SW480 (cell line): ENCODE measurements at places on chromosomes 6 and 20.

- DNase-seq, result no peak
Measured at GRCh38 chr6:14673201-14673600, 555.6 kb downstream of the CD83 start.

- no peak for DNase-seq
Measured at GRCh38 chr20:3119044-3119443, 34.5 kb upstream of the AVP start.

- no peak for DNase-seq
Measured at GRCh38 chr6:30799210-30799609, 54.9 kb upstream of the IER3 start.

GRCh38 chr6:30752157-30752927 is 8.0 kb upstream of the IER3 start:
- peak; percentile 96 for DNase-seq

GRCh38 chr6:41872147-41872546 is 23.0 kb downstream of the USP49 start:
- DNase-seq, result no peak

DNA sequence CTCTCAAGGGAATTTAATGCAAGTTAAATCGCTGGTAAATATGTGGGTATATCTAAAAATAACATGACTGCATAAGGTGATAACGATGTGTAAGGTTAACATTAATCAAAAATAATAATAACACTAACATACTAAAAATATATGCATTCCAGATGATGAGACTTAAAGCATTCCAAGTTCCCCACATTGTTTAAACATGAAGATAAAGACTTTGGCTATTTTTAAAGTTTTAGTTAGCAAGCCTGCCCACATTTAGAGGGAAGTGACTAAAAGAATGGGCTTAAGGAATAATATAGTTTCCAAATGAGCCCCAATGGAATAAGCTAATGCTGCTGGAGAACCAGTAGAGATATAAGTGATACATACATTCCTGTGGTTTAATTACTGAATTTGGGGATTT is 941.3 kb downstream of the TBC1D32 start:
- no peak for DNase-seq

DNA sequence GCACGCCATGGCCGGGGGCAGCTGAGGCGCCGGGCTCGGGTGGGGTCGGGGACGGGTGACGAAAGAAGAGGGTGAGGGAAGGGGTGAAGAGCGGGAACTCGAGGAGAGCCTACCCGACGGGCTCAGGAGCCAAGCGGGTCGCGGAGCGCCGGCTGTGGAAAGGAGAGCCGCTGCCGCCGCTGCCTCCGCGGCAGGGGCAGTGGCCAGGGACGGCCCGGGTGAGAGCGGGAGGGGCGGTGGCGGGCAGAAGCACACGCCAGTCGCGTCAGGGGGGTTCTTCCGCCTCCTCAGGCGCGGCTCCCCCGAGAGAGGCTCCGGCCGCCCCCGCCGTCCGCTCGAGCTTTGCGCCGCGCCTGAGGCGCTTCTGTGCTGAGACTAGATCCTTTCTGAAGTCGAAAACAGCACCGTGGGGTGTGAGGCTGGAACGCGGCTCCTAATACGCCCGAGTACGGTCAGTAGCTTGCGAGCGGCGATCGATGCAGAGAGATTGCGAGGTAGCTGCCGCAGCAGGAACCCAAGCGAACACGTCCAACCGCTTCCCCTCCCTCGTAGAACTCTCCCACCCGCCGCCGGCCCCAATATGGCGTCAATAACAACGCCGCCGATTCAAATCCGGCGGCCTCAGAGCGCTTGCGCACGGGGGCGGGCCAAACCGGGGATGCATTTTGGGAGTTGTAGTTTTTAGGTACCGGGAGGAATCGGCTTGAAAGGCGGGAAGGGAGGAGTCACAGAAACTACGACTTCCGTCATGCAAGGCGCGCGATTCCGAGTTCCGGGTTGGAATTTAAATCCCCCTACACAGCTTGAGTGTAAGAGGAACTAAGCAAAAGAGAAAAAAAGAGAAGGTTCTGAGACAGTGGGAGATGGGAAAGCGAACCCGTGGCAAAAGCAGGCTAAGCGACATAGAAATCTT is at the start of gene AKIRIN2:
AKIRIN2 (minus strand) TSS at position 558 of the 913 bp plus-strand sequence; CDS start at position 9, 549 bp downstream.
- peak; percentile 98 for DNase-seq

- DNase-seq, result no peak
Measured at GRCh38 chr6:45554591-45554990, 176.9 kb upstream of the SUPT3H start.

DNA sequence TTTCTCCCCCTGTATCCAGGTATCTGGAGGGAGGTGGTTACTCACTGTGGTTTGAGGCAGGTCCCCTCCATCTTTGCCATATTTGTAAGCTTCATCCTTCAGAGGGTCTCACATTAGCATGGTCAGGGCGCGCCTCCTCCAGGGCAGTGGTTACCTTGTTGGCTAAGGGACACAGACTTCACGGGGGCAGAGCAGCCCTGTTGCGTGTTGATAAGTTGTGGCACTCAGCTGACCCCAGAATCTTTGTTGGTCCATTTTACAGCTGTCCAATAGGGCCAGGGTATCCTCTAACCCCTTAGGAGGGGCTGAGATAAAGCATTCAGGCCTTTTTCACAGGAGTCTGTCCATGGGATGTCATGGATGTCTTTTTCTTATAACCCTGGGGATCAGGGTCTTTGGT is 89.5 kb upstream of the RNF24 start:
- no peak for DNase-seq

- DNase-seq, result no peak
Measured at GRCh38 chr6:158013904-158014504, 32.3 kb downstream of the SYNJ2 start.

DNA sequence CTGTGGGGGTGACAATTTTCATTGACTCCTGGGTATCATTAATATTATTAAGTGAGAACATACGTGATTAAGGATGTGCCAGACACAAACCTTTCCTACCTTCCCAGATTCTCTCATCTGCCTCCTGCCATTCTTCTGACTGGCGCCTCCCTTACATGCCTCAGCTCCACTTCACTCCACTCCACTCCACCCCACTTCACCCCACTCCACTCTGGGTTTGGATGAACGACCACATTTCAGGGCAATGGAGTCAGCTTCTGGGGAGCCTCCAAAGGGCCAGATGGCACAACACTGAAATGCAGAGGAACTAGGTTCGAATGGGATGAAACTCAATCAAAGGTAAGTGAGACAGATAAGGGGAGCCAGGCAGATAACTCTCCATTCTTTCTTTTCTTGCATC is 40.5 kb upstream of the LRRC1 start:
- no peak for DNase-seq

- peak; percentile 90 for DNase-seq
Measured at GRCh38 chr20:47792021-47792618, 6.8 kb upstream of the SULF2 start.

GRCh38 chr6:49923826-49924225 is 40.1 kb downstream of the DEFB114 start:
- no peak for DNase-seq

- DNase-seq, result no peak
Measured at GRCh38 chr6:119353696-119354095, 4.1 kb upstream of the MAN1A1 start.

- DNase-seq, result no peak
Measured at GRCh38 chr6:37513576-37513975, 13.9 kb upstream of the CCDC167 start.

DNA sequence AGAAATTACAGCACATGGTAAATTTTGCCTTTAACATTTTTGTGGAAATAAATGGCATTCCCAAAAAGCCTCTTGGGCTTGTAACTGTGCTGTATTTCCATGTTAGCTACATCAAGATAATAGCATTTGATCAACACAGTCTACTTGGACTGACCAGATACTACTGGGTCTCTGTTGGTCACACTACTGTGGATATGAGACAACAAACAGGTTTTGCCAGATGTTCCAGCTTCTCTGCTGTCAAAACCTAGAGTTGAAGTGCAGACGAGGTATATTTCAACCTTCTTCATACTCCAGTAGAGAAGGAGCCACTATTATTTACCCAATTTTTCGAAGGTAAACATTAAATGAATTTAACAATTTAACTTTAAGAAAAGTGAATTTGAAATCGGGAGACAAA is 284.7 kb upstream of the CITED2 start:
- no peak for DNase-seq

- DNase-seq, result no peak
Measured at GRCh38 chr6:5412663-5413062, 151.3 kb downstream of the FARS2 start.

DNA sequence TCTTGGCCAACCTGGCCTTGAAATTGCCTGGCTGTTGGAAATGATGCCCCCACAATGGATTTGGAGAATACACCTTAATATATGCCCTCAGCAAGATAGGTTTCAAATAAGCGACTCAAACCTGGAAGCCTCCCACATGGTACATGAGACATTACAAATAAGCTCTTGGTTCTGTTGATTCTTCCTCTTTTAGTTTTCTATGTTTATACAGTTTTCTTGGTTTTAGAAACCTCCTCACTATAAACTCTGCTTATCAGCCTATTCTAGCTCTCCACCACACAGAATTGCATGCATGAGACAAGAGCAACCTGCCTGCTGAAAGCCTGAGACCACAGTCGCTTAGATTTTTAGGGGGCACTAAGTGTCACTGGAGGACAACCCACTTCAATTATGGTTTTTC is 108.8 kb upstream of the PREP start:
- DNase-seq, result no peak

- no peak for DNase-seq
Measured at GRCh38 chr6:83908813-83909212, 49.3 kb downstream of the CYB5R4 start.

- no peak for DNase-seq
Measured at GRCh38 chr20:43252761-43253160, 63.1 kb upstream of the PTPRT start.

- DNase-seq, result peak; percentile 49
Measured at GRCh38 chr20:17875106-17875980, 93.3 kb downstream of the SNX5 start.

GRCh38 chr6:134247231-134247833 is 70.6 kb downstream of the SGK1 start:
- DNase-seq, result peak; percentile 32

DNA sequence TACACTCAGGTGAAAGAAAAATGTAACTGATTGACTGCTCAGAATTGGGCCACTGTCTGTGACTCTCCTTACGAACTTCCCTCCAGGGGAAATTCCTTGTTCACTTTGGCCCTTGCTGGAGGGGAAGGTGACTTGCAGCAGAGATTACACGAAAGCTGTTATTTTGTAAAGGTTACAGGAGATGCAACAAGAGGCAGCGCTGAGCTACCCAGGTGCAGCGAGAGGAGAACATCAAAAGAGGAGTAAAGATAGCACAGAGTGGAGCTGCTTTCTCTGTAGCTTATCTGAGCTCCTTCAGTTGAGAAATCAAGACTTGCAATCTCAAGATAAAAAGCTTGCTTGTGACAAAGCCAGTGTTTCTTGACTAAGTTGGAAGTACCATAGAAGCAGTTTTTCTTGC is 144.6 kb downstream of the ARHGAP18 start:
- DNase-seq, result no peak

GRCh38 chr20:4625687-4626086 is 96.0 kb upstream of the PRND start:
- DNase-seq, result no peak

GRCh38 chr6:96624957-96625356 is 62.0 kb downstream of the FHL5 start:
- no peak for DNase-seq

DNA sequence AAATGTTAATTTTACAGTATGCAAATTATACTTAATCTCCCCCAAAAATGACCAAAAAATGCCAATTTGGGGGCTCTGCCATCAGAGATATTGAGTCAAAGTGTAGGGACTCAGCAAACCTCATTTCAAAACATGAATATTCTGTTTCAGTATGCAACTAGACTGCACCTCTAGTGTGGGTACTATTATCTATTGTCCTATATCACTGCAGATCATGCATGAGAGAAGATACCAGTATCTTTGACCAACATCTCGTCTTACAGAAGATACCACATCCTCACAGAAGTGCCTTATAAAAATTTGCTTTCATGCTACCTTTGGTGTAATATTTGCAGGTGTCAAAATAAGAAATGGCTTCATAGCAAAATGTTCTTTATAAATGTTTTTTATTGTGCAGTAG is 623.8 kb downstream of the TENT5A start:
- no peak for DNase-seq

DNA sequence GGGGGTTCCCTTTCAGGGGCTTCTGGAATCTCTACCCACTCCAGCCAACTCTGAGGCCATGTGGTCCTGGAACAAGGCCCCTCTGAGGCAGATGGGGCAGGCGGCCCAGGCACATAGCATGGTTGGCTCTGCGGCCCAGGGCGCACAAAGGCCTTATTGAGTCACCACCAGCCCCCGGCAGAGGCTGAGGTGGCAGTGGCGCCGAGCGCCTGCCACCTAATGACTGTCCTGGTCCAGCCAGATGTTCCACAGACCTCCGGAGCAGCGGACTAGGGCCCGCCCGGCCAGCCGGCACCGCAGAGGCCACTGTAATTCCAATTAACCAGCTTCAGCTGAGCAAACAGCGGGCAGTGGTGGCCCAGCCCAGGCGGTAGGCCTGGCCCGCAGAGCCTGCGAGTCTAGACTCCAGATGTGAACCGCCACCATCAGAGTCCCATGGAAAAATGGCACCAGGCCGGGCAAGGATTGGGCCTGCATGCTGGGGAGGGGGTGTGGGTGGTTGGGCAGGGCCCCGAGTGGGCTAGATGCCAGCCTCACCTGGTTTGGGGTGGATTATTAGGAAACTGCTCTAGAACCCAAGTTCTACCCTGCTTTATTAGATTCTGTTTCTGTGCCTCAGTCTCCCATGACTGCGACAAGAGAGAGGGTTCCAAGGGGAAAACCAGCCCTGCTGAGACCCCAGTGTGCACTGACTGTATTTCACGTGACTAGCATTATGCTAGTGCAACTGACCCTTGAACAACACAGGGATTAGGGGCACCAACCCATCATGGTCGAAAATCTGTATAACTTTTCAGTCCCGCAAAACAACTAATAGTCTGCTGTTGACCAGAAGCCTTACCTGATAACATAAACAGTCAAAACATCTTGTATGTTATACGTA is 34.1 kb upstream of the ID1 start:
- DNase-seq, result peak; percentile 96

- no peak for DNase-seq
Measured at GRCh38 chr20:62051546-62052255, 14.0 kb downstream of the TAF4 start.

DNA sequence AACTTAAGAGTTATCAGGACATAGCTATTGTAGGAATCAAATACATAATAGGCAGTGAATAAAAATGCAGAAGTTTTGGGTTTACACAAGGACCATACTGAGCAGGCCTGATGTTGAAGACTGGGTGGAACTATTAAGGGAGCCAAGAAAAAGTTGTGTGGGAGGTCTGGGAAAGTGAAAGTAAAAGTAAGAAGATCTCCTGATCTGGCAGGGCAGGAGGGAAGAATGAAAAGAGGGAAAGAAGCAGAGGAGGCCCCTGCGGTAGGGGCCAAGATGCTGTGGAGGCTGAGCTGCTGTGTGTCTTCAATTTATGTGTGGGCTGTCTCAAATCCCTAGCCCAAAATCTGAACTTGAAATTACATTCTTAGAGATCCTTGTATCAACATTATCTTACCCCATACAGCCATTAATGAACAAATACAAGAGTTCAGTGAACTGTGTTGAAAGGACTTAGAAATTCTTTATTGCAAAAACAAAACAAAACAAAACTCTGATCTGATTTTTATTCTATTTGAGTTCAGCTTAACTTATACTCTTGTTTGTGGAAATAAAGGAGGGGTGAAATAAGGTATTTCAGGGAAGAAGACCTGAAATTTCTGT is 1183.8 kb downstream of the HACE1 start:
- no peak for DNase-seq
